Thoracic aorta (tissue), 2 donors: ENCODE measurements at places on chromosomes 6 and 20.

- no peak for DNase-seq
Observed at GRCh38 chr20:48717680-48718223, 110.0 kb downstream of the PREX1 start.

DNA sequence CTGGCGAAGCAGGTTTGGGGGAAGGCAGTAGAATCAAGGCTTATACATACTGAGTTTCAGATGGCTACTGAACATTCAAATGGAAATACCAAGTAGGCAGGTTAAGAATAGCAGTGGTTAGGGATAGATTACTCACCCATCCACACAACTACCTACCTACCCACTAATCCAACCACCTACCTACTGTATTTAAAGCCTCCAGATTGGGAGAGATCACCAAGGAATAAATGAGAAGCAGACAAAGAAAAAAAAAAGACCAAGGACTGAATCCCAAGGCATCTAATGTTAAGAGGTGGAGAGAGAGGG lies 68.3 kb upstream of the SMIM29 start:
- DNase-seq = no peak

- no peak for DNase-seq
Observed at GRCh38 chr20:45985573-45985972, 13.6 kb upstream of the ZNF335 start.

DNA sequence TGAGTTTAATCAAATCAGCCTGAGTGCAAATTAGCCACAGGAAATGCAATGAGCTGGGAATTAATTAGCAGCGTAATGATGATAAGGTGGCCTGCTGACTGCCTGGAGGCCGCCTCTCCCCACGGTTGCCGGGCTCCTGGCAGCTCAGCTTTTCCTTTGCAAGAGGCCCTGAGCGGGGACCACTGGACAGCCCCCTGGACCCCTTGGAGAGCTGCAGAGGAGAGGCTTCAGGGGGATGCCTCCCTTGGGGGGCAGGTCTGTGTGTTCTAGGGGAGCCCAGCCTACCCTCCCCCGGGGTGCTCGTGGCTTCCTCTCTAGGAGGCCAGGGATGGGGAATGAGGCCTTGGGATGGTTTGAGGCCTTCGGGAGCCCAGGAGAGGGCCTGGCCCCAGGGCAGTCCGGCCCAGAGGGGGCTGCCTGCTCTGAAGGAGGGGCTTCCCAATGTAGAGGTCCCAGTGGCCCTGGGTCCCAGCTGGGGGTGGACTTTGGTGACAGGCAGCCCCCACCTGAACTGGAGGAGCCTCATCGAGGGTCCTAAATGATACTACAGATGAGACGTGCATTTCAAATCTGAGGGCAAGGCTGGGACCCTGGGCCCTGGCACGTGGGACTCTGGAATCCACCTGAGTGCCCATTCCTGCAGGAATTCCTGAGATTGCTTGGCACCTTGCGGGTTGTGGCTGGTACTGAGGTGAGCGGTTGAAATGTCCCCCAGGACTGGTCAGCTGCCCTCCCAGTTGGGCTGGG lies 66.4 kb upstream of the BHLHE23 start:
- DNase-seq = no peak

DNA sequence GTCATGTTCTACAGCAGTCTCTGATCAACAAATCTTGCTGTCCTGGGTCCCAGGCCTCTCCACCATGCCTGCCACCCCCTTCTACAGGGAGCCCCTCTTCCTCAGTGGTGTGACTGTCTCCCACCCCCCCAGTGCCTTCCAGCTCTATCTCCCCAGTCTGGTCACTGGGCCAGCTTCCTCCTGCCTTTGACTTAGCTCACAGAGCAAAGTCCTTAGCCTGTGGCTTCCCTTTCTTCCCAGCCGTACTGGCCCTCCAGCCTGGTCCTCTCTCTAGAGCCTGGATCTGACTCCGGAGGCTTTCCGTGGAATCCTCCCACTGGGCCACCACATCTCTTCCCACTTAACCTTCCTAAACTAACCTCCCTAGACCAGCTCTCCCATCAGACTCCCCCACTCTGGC lies 17.0 kb downstream of the MAPK13 start:
- DNase-seq = no peak

DNA sequence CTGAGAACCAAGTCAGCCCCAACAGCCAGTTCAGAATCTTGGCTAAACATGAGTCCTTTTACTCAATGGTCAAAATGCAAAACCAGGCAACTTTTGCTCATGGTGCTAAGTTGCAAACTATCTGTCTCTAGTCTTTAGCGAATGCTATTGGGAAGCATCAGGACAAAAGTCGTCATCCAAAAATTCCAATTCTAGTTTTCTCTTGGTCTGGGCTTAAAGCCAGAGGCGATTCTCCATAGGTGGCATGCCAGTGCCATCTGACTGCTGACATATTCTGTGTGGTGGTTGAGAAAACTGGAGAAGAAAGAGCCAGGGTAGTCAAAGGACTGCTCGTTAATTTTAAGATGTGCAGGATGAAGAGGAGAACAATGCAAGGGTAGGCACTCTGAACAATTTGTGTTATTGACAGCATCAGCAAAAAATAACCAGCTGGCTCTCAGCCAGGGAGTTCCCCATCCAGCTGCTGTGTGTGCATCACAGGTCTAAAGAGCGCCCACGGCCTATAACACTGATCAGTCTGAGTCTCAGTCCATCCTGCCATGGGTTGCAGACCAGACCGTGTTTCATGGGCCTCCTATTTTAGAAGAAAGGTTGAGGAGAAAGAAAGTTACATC lies 313.6 kb downstream of the ALDH8A1 start:
- no peak for DNase-seq

- DNase-seq = no peak
Observed at GRCh38 chr6:37310966-37311365, 42.8 kb upstream of the RNF8 start.

DNA sequence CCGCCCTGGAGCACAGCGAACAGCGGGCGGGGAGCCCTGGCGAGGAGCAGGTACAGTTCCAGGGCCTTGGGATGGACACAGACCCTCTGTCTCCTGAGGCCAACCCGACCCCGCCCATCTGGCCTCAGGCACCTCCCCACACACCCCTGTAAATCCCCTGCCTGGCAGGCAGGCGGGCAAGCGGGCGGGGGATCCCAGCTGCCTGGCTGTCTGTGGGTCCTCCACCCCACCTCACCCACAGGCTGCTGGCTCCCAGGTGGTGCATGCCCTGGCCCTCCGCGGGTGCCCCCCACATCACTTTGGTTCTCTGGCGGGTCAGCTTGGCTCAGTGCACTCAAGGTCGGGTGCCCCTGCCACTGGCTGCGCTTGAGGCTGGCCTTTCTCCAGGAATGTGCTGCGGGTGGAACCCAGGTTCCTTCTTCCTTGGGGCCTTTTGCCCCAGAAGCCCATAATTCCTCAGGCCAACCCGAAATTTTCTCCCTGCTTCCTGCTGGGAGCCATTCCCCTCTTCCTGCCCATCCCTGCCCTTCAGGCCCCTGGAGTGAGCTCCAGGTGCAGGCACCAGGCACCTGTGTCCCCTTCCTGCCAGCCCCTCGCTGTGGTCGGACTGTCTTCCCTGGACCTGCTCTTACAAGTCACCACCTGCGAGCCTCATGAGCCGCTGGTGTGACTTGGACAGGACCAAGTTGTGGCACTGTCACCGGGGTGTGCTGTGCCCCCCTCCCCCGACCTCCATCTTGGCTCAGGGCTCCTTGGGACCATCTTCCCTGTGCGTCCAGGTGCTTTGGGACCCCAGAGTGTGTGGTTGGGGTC lies 5.3 kb upstream of the TNFRSF6B start:
- no peak for DNase-seq

DNA sequence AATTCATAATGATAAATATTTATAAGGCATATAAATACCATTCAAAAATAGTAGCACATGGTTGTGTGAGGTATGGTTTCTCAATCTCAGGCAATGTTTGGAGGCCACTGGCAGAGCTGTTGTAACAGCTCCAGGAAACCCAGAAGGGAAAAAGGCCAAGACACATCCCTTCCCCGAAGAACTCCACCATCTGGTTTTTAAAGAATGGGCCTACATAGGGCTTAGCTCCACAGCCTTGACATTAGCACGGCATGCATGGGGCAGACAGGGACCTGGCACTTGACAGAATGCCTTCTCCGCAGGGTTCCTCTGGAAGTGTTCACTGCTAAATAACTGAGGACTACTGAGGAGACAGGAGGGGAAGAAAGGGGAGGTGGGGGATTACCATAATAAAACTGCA lies 16.1 kb upstream of the FOXO3 start:
- DNase-seq = no peak

DNA sequence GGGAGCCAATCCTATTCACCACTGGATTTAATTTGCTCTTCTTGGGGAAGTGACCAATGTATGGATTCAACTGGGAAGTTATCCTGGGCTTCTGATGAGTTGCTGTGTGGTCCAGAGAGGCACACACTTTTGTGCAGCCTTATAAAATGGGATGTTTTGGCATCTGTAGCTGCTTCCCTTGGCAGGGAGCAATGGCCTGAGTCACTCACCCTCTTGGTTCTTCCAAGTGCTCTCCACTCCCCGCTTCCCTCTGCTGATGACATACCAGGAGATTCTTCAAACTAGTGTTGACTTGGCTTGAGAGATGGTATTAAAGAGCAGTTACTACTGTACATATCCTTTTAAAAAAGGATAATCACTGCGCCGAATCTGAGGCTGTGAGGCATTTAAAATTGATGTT lies 105.8 kb downstream of the JARID2 start:
- peak; percentile 20 for DNase-seq
